Stimulated activated CD8-positive, alpha-beta memory T cell treated with anti-CD3 and anti-CD28 coated beads, Interleukin-7, amount 100 ng/mL, for 1 hour (primary cell): ENCODE measurements at places on chromosomes 5 and 9.

GRCh38 chr5:152723482-152723881 lies 318.4 kb upstream of the NMUR2 start:
- DNase-seq: no peak

- no peak for DNase-seq
These were observed 135.7 kb downstream of the TLR4 start for GRCh38 chr9:117839862-117840261.

GRCh38 chr9:121298689-121299466 lies 30.9 kb downstream of the GSN start:
- DNase-seq: no peak

DNA sequence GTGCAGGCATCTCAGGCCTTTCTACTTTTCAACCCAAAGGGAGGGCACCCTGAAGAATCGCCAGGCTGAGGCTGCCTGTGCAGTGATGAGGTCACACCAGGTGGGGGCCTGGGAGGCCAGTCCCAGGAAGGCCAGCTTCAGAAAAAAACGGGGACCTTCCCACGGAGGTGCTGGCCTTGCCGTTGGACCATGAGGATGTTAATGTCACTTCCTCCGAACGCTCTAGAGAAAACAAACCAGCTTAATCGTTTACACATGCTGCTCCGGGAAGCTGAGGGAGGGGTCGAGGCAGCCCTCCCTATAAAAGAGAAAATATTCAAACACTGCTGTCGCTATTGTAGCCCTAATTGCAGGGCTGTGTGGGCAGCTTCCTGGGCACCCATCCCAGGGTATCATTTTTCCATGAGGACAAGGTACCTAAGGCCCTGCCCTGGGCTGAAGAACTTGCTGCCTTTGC lies 27.0 kb downstream of the PTGES start:
- DNase-seq: no peak

DNA sequence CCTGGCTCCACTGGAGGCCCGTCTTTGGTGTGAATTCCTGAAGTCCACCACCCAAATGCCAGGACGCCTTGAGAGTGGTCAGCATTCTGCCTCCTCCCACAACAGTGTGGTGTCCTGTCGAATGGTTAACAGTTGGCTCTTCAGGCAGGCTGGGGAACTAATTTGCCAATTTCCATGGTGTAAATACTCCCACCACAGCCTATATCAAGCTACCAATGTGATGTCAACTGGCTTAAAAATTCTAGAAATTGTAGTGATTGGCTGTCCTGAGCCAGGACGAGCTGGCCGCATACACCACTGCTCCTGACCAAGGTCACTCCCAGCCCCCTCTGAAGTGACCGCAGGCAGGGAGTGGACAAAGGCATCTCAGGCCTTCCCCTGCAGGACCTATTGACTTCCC lies 11.1 kb downstream of the UNC5A start:
- no peak for DNase-seq

GRCh38 chr9:131266266-131267229 lies 9.8 kb downstream of the FAM78A start:
- no peak for DNase-seq
